ENCODE measurements at places on chromosomes 7 and 10.

- peak overlapping the region; percentile 51 for H3K27ac ChIP-seq
- peaks cover 46% of the 10 kb centered on the region for H3K4me1 ChIP-seq
- DNase-seq: no peak
Measured at GRCh38 chr10:124745673-124746072, 1.5 kb upstream of the FAM53B start.

DNA sequence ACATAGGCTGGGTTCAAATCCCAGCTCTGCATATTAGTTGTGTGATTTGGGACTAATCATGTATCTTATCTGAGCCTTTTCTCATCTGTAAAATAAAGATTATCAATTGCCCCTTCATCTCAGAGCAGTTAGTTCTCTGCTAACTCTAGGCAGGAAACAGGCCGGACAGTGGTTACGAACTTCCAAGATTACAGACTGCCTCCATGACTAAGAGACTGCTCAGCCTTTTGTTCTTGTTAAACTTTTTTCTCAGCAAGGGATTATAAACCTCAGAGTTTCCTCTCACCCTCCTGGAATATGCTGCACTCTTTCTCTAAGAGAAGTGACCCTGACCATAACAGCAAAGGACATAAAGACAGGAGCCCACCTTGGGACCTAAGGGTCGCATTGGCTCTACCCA is 52.5 kb upstream of the NFKB2 start:
- no peak overlapping the region for H3K27ac ChIP-seq
- no peaks in the 10 kb centered on the region for H3K27me3 ChIP-seq
- DNase-seq: no peak
- H3K4me3 ChIP-seq: no peak overlapping the region
- H3K36me3 ChIP-seq: peaks cover 2% of the 10 kb centered on the region

GRCh38 chr10:22624287-22624738 is 90.1 kb downstream of the PIP4K2A start:
- peaks cover 100% of the 10 kb centered on the region for H3K4me1 ChIP-seq
- H3K27ac ChIP-seq: peak overlapping the region; percentile 98

DNA sequence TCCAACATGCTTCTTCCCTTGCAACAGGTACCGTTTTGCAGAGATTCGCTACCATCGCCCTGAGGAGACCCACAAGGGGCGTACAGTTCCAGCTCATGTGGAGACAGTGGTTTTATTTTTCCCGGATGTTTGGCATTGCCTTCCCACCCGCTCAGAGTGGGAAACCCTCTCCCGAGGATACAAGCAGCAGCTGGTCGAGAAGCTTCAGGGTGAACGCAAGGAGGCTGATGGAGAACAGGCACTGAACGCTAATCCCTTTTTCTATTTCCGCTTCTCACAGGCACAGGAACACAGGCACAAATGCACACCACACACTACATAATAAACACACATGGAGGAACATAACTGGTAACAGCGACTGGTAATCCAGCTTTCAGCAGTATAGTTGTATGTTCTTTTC is 35.2 kb downstream of the CCAR1 start:
- DNase-seq: no peak
- no peak overlapping the region for H3K4me3 ChIP-seq
- no peaks in the 10 kb centered on the region for H3K27me3 ChIP-seq
- peaks cover 16% of the 10 kb centered on the region for H3K36me3 ChIP-seq

GRCh38 chr10:131162211-131162610 is 149.3 kb downstream of the TCERG1L start:
- H3K4me1 ChIP-seq: peaks cover 5% of the 10 kb centered on the region
- no peak overlapping the region for H3K27ac ChIP-seq
- H3K36me3 ChIP-seq: no peaks in the 10 kb centered on the region
- H3K4me3 ChIP-seq: no peak overlapping the region
- DNase-seq: no peak

DNA sequence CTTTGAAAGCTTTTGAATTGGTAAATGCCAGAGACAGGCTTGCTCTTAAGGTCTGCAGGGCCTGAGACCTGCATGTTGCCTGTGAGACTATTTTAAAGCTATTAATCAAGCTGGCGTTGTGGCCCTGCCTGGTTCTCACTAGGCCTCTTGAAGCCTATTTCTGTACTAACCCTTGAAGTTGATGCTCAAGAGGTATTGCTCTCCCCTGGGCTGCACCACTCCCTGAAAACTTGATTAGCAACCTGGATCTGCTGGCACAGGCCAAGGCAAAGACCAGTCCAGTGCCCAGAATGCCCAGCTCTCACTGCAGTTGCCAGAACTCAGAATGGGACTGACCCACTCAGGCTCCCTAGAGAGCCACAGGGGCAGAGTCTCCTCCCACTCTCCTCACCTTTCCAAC is 220.0 kb upstream of the MEOX2 start:
- no peak overlapping the region for H3K4me3 ChIP-seq
- peaks cover 2% of the 10 kb centered on the region for H3K36me3 ChIP-seq
- no peaks in the 10 kb centered on the region for H3K27me3 ChIP-seq
- DNase-seq: no peak

- no peak overlapping the region for H3K4me3 ChIP-seq
- no peaks in the 10 kb centered on the region for H3K36me3 ChIP-seq
- DNase-seq: no peak
- peaks cover 14% of the 10 kb centered on the region for H3K27me3 ChIP-seq
- no peak overlapping the region for H3K27ac ChIP-seq
Measured at GRCh38 chr10:535952-536351, 153.5 kb downstream of the DIP2C start.

DNA sequence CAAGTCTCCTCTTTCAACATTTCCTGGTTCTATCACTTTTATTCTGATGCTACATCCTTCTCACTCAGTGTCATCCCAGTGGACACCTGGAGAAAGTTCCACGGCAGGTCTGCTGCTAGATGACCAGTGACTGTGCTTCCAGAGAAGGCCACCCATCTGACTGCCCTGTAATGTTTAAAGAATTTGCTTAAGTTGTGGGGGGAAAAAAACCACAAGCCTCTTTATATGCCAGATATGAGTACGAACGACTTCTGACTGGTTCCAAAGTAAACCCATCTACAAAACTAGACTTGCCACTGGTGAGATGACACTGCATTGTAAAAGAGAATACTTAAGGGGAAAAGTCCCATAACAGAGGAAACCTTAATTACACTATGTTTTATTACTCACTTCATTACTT is 69.6 kb upstream of the VWC2 start:
- H3K4me1 ChIP-seq: no peaks in the 10 kb centered on the region
- DNase-seq: no peak
- H3K27me3 ChIP-seq: no peaks in the 10 kb centered on the region
- no peak overlapping the region for H3K27ac ChIP-seq
- H3K36me3 ChIP-seq: no peaks in the 10 kb centered on the region
